ENCODE measurements at places on chromosomes 3 and 15.
A peak's percentile ranks its signal among the peaks of the same experiment; 100 is the strongest.

DNA sequence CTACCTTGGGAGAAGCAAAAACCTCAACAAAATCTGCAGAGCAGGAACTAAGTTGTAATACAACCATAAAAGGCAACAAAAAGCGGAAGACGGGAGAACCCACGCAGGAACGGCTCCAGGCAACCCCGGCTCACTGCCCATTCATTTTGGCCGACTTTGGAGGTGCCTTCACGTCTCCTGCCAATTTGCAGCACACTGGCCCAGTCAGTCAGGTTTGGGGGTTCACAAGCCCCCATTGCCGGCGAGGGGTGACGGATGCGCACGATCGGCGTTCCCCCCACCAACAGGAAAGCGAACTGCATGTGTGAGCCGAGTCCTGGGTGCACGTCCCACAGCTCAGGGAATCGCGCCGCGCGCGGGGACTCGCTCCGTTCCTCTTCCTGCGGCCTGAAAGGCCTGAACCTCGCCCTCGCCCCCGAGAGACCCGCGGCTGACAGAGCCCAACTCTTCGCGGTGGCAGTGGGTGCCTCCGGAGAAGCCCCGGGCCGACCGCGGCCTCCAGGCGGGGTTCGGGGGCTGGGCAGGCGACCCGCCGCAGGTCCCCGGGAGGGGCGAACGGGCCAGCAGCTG is 463 bp downstream of the TERC start:
- no peaks in the 10 kb centered on the region for H3K36me3 ChIP-seq
- peak overlapping the region; percentile 91 for H3K4me3 ChIP-seq
- H3K4me1 ChIP-seq, result peaks cover 32% of the 10 kb centered on the region
- no peaks in the 10 kb centered on the region for H3K27me3 ChIP-seq
- peak overlapping the region; percentile 94 for H3K27ac ChIP-seq
- DNase-seq, result peak; percentile 61

DNA sequence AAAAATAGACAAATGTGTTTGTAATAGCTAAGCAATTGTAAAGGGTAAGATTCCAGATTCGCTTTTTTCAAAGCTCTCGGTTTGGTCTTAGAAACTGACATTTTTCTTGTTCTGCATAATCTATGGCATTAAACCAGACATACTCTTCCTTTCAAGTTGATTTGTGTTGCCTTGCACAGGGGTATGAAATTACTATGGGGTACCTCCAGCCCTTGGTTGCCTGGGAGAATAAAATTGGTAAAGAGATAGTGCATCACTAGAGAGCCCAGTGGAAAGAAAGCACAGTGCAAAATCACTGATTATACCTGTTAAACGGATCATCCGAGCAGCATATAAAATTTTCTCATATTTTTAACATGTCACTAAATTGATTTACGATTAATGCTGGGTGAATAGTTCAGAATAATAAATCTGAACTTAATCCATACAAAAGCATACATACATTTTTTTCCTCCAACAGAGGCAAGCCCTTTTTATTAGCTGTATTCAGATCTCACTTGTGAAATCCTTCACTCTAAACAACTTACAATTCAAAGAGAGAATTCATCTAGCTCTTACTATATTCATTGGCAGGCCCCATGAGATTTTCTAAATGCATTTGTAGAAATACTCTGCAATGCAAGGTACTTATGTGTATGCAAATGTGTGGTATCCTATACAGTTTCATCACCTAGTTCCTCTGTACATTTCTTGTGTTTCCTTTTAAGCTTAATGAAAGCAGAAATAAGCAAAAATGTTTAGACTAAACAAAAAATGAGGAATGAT is 224.4 kb downstream of the ROBO1 start:
- DNase-seq, result no peak
- H3K27me3 ChIP-seq, result no peaks in the 10 kb centered on the region
- H3K4me1 ChIP-seq, result no peaks in the 10 kb centered on the region
- no peaks in the 10 kb centered on the region for H3K36me3 ChIP-seq
- no peak overlapping the region for H3K4me3 ChIP-seq
- no peak overlapping the region for H3K27ac ChIP-seq

- peak overlapping the region; percentile 44 for H3K27ac ChIP-seq
- H3K4me3 ChIP-seq, result no peak overlapping the region
- peaks cover 20% of the 10 kb centered on the region for H3K4me1 ChIP-seq
- no peaks in the 10 kb centered on the region for H3K27me3 ChIP-seq
These were observed 50.4 kb downstream of the PDCD6IP start for GRCh38 chr3:33848624-33849347.

GRCh38 chr3:143445118-143445517 is 325.5 kb downstream of the CHST2 start:
- H3K4me1 ChIP-seq, result peaks cover 34% of the 10 kb centered on the region
- no peaks in the 10 kb centered on the region for H3K27me3 ChIP-seq
- H3K27ac ChIP-seq, result no peak overlapping the region
- no peaks in the 10 kb centered on the region for H3K36me3 ChIP-seq
- no peak overlapping the region for H3K4me3 ChIP-seq

DNA sequence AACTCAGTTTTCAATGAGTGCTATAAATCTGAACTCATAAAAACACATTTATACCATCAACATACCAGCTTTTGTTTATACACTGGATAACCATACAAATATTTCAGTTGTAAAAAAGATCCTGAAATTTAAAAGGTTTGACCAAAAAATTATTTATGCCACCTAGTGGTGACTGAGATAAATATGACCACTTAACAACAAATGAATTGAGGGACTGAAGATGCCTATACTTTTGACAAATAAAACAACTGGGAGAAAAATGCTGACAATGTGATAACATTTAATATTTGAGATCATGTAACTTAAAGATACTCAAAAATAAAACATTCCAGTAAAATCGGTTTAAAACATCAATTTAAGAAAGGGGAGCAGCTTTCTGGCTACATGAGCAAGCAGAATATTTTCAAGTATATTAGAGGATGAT is 30.4 kb downstream of the ATG3 start:
- no peak overlapping the region for H3K27ac ChIP-seq
- H3K36me3 ChIP-seq, result peaks cover 86% of the 10 kb centered on the region
- no peaks in the 10 kb centered on the region for H3K4me1 ChIP-seq
- no peaks in the 10 kb centered on the region for H3K27me3 ChIP-seq
- H3K4me3 ChIP-seq, result no peak overlapping the region
- no peak for DNase-seq

- no peaks in the 10 kb centered on the region for H3K27me3 ChIP-seq
These were observed 44.8 kb downstream of the CMTM8 start for GRCh38 chr3:32283304-32283703.

DNA sequence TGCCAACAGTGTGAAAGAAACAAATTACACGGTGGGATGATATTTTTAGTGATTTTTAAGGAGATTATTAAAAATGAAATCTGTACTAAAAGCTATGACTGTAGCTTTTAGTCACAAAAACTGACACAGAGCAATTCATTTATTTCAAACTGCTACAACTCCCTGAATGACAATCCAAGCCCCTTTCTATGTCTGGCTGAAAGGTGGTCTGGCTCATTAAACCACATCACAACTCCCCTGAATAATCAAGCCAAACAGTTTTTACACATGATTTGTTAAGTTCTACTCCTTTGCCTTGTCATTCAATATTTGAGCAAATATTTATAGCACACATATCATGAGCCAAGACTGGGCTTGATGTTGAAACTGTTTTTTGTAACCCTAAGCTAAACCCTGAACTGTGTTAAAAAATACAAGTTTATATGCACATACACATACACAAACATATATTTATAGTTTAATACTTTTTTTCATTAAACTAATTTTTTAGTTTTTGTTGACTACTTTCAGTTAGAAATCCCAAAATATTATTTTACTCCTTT is 125.5 kb downstream of the RBMS3 start:
- H3K36me3 ChIP-seq, result no peaks in the 10 kb centered on the region
- no peak overlapping the region for H3K27ac ChIP-seq
- H3K4me1 ChIP-seq, result peaks cover 17% of the 10 kb centered on the region
- no peaks in the 10 kb centered on the region for H3K27me3 ChIP-seq
- no peak for DNase-seq
- H3K4me3 ChIP-seq, result no peak overlapping the region

DNA sequence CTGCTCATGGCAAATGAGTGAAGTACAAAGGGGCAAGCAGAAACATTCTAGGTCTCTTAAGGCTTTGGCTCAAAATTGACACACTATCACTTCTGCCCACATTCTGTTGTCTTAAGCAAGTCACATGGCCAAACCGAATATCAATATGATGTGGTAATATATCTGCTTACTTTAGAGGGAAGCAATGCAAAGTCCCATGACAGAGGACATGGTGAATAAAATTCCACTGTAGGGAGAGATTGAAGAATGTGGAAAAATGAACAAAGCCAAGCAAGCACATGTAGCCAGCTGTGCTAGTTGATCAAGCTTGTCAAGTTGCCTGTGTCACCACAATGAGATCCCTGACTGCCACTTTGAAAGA is 11.2 kb upstream of the TBC1D5 start:
- DNase-seq, result no peak
- H3K36me3 ChIP-seq, result no peaks in the 10 kb centered on the region
- no peak overlapping the region for H3K27ac ChIP-seq
- no peak overlapping the region for H3K4me3 ChIP-seq
- peaks cover 18% of the 10 kb centered on the region for H3K4me1 ChIP-seq
- no peaks in the 10 kb centered on the region for H3K27me3 ChIP-seq

DNA sequence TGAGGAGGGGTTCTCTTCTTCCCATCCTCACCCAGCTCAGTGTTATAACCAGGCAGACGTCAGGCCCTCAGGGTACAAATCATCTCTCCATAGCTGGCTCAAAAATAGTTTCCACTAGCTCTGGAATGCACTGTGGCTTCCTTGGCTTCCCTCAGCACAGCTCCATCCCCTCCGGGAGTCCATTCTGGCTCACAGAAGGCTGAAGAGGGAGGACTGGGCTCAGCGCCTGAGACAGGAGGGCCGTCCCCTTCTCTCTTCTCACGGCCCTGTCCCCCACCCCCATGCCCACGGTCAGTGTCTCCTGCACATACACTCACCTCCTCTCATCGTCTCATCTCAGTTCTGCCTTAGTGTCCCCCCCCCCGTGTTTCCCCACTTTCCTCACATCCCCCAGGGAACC is 50.1 kb downstream of the UMPS start:
- no peak for DNase-seq
- peaks cover 9% of the 10 kb centered on the region for H3K4me1 ChIP-seq
- no peaks in the 10 kb centered on the region for H3K36me3 ChIP-seq
- no peak overlapping the region for H3K27ac ChIP-seq
- no peak overlapping the region for H3K4me3 ChIP-seq

Data from DND-41 (cell line).